ENCODE measurements at places on chromosomes 7 and 10. TPM values are rescaled to one million over a fixed set of nuclear protein-coding genes. Genes with fewer than 3 reads are reported as not detected.

DNA sequence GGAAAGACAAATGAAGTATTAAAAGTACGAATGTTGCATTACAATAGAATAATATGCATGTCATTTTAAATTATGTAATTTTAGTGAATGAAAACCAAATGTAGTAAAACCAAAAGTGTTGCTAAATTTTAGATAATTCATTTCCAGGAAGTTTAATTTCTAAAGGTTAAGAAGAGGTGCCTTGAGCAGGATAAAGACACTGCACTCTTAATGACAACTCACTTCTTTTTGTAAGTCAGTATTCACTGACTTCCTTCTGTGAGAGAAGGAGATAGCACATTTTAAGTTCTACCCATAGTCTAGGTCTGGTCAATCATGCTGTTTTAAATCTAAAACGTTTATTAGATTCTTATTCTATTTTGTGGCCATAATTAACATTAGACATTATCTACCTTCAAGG lies 160.2 kb downstream of the CRPPA start:
- no peak for DNase-seq

- no peak for DNase-seq
These were observed 16.3 kb downstream of the PRKCQ start for GRCh38 chr10:6563731-6564130.

DNA sequence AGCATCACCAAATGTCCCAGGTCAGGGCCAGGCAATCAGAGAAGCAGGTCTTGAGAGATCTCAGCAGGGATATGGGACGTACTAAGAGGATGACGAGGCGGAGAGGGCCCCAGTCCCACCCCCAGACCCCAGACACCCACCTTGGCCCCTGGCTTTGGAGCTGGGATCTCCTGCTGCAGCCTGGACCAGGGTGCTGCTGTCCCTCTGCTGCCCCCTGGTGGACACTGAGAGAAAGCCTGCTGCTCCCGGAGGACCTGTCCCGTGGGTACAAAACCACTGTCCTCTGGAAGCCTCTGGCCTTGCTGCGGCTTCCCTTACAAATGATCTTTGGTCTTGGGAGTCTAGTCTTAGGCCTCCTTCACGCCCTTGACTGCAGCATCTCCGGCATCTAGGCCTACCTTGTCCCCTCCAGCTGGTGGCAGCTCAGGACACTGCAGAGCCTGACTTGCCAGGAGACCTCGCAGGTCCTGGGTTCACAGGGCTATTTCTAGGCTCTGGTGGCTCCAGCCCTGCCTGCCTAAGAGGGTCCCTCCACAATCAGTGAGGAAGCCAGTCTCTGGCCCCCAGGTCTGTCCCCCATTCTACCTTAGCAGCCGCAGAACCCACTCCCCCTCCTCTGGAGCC lies 97.1 kb downstream of the RGS10 start:
- peak; percentile 68 for DNase-seq

GRCh38 chr10:44202952-44203351 lies 181.9 kb downstream of the CXCL12 start:
- DNase-seq: no peak

GRCh38 chr10:3054851-3055199 lies 12.5 kb upstream of the PFKP start:
- DNase-seq: no peak

Gene HTR5A
- not detected for total RNA-seq

DNA sequence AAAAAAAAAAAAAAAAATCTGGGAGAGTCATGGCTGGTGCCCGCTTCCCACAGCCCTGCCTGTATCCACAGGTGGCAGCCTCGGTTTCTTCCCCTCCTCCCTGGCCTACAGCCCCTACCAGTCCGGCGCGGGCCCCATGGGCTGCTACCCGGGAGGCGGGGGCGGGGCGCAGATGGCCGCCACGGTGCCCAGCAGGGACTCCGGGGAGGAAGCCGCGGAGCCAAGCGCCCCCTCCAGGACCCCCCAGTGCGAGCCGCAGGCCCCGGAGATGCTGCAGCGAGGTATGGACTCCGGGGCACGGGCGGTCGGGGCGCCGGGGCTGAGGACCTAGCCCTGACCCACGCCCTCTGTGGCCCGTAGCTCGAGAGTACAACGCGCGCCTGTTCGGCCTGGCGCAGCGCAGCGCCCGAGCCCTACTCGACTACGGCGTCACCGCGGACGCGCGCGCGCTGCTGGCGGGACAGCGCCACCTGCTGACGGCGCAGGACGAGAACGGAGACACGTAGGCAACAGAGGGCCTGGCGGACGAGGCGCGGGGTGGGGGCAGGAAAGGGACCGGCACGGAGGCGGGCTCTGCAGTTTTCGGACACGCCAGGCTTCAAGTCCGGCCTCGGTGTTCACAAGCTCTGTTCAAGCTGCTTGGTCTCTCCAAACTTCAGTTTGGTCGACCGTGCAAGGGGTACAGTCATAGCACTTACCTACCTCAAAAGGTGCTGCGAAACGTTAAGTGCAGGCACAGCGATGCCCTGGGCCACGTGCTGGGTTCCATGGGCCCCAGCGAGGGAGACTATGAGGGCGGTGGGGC lies 3.9 kb downstream of the NFKB2 start:
- peak; percentile 85 for DNase-seq

Gene CPN1
- not detected for total RNA-seq

All from gastrocnemius medialis (tissue), 4 donors.